ENCODE measurements at places on chromosomes 13 and 19. TPM values are rescaled to one million over a fixed set of nuclear protein-coding genes. Genes with fewer than 3 reads are reported as not detected.

The KLK3 gene
- not detected for total RNA-seq

The MBD3L2 gene
- not detected for total RNA-seq

DNA sequence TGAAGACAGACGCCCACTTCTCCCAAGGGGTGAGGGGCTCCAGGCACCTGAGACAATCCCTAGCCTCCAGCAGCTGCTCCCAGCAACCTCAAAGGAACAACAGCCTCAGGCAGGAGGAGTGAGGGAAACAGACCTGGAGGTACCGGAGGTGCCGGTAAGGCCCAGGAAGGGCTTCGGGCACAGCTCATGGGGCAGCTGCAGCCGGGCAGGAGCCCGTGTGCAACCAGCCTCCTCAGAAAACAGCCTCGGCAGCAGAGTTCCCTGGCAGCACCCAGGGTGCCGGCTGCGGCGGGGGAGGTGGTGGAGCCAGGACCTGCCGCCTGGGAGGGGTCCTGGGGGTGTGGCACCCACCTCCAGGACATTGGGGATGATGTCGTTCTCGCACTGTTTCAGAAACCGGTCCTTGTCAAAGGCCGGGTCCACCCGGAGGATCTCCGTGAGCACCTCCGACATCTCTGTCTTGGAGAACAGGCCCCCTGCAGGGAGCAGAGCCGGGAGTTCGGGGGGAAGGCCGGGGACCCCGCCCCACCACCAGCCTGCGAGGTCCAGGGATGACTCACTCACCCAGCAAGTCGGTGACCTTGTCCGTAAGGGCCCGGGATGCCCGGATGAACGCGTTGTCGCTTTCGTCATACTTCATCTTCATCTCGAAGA is 6.5 kb upstream of the CTXN1 start:
- DNase-seq: no peak

DNA sequence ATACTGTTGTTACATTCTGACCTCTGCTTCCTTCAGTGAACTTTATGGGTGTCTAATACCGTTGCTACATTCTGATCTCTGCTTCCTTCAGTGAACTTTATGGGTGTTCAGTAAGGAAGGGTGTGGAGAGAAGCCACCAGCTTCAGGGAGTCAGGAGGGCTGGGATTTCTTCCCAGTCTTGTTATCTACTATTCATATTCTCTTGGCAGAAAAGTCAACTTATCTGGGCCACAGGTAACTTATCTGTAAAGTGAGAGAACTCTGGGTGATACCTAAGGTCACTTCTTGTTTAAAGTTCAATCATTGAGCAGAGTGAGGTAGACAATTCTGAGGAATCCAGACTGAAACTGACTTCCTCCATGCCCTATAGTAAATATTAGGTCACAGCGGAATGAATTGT is 71.2 kb upstream of the STK24 start:
- no peak for DNase-seq

- DNase-seq: no peak
Measured at GRCh38 chr13:83666141-83666540, 216.1 kb downstream of the SLITRK1 start.

- no peak for DNase-seq
Measured at GRCh38 chr19:54662730-54663129, at the start of gene LILRB4. LILRB4 (plus strand) TSS chr19:54662985; CDS start chr19:54663034, 49 bp downstream.

DNA sequence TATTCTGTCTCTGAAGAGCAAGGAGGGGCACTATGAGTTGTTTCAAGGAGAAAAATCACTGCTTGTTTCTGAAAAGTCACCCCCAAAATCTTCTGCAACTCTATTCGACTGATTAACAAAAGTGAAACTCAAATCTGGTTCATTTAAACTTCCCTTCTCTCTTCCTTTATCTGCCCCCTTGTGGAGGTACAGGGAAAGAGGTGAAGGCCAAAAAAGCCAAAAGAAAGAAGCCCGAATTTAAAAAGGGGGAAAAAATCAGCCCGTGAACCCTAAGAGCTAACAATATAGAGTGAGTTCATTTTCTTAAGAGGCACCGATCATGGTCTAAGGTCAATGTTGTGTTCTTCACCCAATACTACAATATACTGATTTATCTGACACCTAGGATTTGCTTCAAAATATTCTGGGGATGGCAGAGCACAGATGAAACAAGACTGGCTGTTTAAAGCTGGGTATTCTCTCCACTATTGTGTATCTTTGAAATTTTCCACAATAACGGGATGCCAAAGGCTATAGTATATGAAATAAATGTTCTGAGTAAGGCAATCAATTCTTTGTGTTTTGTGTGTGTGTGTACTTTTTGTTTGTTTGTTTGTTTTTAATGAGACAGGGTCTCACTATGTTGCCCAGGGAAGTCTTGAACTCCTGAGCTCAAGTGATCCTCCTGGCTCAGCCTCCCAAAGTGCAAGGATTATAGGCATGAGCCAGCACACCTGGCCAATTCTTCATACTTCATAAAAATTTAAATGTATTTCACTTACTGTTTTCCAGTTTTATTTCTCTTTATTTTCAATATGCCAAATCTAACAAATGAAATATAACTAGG is 55.0 kb upstream of the EEF1AKMT1 start:
- peak; percentile 28 for DNase-seq

The SPRED3 gene
- 2.6 TPM for total RNA-seq

The IGSF23 gene
- total RNA-seq: not detected

DNA sequence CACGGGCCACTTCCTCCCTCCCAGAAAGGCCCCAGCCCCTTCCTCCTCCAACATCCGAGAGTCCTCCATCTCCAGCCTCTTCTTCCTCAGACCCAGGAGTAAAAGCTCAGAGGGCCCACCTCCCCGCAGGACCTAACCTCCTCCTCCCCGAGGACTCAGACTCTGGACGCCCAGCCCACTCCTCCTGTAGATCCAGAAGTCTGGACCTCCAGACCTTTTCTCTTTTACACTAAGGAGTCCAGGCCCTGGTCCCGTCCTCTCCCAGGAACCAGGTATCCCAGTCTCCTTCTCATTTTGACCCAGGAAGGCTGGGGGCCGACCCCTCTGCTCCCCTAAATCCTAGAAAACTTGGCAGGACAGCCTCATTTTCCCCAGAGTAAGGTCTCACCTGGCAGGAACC is 1.9 kb upstream of the KLK8 start:
- DNase-seq: no peak

The SIGLEC7 gene
- not detected for total RNA-seq

- no peak for DNase-seq
Measured at GRCh38 chr13:74174810-74175209, 40.6 kb upstream of the KLF12 start.

The LILRA6 gene
- total RNA-seq: 0.27 TPM

The COX7A1 gene
- total RNA-seq: not detected

DNA sequence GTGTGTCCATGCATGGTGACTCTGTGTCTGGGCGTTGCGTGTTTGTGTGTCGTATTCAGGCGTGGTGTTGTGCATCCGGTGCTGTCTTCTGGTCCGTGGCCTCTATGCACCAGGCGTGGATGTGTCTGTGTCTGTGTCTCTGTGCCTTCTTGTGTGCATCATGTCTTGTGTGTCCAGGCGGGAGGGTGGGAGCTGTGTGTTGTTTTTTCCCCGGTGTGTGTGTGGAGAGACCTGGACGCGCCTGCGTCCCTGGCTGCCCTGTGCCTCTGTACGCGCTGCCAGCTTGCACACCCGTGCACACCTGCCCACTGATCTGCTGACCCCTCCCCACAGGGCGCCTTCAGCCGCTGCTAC is 1.1 kb downstream of the PLK5 start:
- no peak for DNase-seq

The SLITRK1 gene
- not detected for total RNA-seq

- no peak for DNase-seq
Measured at GRCh38 chr19:40599331-40599901, 1.8 kb upstream of the LTBP4 start.

- no peak for DNase-seq
Measured at GRCh38 chr13:45015300-45015699, 26.0 kb downstream of the GPALPP1 start.

The PCDH8 gene
- total RNA-seq: not detected

DNA sequence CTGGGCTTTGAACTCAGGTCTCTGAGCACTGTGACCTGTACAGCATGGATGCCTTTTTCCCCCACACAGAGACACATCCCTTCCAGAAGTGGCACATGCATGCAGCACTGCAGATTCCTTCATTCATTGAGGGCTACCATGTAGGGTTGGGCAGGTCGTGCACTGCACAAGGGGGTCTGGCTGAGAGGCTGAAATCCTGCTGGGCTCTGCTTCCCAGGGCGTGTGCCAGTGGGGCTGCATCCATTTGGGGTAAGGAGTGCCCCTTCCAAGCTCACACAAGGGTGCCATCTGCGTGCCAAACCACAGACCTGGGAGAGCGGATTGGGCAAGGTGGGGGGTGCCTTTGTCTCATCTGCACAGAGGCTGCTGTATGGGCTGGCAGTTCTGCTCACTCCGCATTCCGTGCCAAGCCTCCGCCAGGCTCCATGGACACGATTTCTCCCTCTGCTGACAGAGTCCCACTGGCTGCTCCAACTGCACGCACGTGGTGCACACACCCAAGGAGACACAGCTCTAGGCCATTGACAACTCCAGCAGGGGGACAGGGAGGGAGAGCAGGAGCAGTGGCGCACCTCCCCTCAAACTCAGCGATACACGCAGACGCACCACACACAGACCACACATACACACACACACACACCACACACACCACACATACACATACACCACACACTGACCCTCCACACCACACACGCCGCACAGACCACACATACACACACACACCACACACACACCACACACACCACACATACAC is 4.5 kb upstream of the SHISA7 start:
- no peak for DNase-seq

DNA sequence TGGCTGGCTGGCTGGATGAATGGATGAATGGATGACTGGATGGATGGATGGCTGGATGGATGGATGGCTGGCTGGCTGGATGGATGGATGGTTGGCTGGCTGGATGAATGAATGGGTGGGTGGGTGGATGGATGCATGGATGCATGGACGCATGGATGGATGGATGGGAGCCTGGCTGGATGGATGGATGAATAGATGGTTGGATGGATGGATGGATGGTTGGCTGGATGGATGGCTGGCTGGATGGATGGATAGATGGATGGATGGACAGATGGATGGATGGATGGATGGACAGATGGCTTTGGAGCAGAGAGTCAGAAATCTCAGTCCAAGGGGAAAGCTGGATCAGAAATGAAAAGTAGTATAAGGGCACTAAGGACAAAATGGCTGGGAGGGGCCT is 106.4 kb upstream of the SERP2 start:
- DNase-seq: no peak

The CRX gene
- total RNA-seq: not detected

DNA sequence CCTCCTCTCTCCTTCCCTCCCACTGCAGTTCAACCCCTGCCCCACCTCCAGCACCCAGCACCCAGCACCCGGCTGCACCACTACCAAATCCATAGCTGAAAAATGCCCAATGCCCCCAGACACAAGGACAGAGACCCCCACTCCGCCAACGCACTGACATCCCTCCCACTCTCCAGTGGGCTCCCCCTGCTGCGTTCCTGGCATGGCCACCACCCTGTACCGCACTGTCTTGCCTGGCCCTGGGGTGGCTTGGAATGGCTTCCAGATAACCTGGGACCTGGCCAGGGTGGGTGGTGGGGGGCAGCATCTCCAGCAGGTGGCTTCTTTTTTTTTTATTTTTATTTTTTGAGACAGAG is 5.8 kb upstream of the MKNK2 start:
- no peak for DNase-seq

GRCh38 chr13:50594276-50595051 is 249.0 kb downstream of the DLEU7 start:
- no peak for DNase-seq

The FXYD7 gene
- total RNA-seq: 0.39 TPM

- DNase-seq: no peak
Measured at GRCh38 chr13:100808330-100809128, 133.9 kb upstream of the TMTC4 start.

- DNase-seq: no peak
Measured at GRCh38 chr13:110957181-110957884, 42.5 kb upstream of the ANKRD10 start.

DNA sequence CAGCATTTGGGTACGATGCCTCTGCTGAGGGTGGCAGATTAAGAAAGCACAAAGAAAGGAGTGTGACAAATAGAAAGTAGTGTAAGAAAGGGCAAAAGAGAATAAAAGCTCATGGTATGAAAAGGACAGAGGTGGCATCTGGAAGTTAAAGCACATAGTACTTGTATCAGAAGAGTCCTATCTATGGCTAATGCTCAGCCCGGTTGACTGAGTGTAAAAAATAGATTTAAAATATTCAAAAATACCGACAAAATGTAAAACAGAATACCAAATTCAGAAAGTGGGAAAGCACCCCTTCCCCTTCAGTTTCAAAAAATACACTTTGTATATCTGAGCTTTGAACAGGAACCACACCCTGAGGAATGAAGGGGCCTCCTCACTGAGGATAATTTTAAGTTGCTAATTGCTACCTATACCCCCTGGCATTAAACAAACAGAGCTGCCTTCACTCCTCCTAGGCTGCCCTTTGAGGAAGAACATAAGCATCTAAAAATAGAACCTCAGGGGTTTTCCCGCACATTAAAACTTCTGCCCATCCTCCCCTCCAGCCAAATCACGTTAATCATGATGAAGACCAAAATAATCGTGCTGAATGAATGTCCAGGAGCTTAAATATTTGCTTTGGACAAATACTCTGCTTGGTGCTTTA is 43.3 kb downstream of the DLEU7 start:
- no peak for DNase-seq

The LAIR1 gene
- total RNA-seq: 9.4 TPM

The CBLC gene
- total RNA-seq: not detected

DNA sequence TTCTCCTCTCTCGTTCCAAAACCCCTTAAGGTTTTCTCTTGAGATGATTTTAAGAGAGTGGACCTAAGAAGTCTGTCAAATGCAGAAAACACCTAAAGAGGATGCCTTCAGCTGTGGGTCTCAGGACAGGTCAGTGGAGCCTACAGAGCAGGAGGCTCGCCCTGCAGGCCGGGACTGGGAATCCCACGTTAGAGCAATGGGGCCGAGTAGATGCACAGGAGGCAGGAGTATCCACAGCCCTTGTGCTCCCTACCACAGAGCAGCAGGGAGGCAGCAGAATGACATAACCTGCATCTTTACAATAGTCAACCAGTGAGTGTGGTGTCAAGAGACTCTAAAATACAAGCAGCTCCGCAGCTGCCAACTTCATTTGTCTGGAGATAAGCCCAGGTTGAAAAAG is 229.4 kb downstream of the MTUS2 start:
- no peak for DNase-seq
